Retina (tissue), 1 donor: ENCODE measurements at places on chromosomes 11 and 22.

DNA sequence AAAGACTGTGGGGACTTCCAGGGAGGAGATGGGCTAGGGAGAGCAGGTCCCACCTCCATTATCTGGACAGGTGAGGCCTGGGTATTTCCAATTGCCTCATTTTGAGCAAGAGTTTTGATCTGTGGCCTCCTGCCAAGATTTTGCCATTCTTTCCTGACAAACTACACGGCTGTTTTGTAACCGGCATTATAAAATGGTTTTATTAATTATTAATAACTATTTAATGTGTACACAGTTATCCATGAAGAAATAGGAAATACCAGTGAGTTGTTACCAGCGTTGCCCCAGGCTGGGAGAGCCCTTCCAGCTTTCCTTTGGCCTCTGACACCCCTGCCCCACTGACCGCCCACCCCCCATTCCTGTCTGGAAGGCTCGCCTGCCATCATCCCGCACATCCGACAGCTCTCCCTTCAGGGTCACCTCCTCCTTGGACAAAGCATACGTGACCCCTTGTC lies 14.9 kb upstream of the SEC14L3 start:
- DNase-seq: no peak

GRCh38 chr11:128947773-128948172 lies 5.1 kb upstream of the TP53AIP1 start:
- DNase-seq: no peak

DNA sequence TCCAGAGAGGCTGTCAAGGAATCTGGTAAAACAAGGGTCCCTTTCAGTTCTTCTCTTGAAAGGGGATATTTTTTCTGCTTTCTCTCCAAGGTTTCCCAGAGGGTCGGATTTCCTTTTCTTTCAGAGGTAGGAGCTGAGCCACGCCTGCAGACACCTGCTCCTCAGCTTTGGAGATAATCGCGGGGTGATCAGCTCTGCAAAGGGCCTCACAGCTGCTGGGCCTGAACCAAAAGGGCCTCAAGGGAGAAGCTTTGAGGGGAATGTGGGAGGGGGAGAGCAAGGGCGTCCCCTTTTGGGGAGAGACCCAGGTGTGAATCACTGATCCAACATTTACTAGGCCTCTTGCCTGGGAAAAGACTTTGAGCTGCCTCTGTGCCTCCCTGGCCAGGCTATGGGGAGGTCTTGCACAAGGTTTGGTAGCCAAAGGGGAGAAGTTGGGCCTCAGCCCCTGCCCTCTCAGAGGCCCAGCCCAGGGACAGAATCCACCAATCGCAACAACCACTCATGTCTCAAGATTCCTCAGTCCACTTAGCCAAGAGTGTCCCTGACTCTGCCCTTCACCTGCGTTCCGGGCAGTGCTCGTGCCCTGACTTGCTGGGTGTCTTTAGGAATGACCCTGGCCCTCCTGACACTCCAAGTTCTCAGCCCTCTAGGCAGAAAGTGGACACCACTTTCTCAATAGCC lies 14.0 kb upstream of the TP53I11 start:
- no peak for DNase-seq

DNA sequence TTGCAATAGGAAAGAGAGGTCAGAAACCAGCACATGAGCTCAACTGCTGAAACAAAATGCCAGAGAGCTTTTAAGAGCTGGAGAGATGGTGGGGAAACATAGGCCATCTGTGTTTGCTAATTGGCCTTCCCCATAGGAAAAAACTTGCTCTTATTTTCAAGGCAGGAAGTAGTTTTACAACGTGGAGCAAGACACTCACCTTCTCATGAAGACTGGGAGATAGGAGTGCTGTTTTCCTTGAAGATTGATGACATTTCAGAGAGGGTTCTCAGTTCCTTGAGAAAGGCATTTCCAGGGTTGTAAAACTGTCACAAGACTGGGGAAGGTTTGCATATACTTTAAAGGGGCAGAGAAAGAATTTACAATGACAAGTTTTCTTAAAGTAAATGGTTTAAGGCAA lies 586.3 kb upstream of the RAG2 start:
- DNase-seq: no peak

DNA sequence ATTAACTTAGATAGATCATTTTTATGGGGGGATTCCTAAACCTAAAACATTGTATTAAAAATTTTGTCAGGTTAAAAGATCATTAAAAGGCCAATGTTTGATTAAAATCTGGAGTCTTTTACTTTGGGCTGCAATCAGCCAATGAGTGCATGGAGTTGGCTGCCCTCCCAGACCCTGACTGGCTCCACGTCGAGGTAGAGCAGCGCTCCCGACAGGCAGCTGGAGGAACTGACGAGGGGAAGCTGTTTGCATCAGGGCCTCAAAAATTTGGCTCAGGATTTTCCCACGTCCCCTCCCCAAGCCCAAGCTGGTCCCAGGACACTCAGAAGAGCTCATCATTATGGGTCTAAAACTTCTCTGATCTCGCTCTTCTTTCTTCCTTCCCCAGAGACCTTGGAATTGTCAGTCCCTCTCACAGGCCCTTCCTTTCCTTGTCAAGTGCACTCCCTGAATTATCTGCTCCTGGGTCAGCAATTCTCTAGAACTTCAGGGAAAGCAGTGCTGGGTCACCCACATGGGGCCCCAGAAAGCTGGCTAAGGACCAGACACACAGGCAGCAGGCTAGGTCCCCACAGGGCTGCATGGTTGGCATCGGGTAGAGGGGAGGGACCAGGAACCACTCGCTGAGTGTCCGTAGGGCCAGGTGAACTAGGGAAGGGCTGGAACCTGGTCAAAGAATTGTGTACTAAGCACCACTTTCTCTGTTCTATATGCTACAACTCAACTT lies 119.6 kb upstream of the IGLL5 start:
- DNase-seq: no peak

GRCh38 chr22:44355716-44356070 lies 42.9 kb upstream of the SHISAL1 start:
- DNase-seq: no peak

- DNase-seq: no peak
Measured at GRCh38 chr22:49077586-49077985, 750.1 kb downstream of the BRD1 start.

GRCh38 chr11:61488651-61489291 lies 19.8 kb upstream of the LRRC10B start:
- DNase-seq: peak; percentile 90

GRCh38 chr11:19735157-19735908 lies 22.7 kb downstream of the NAV2 start:
- DNase-seq: no peak

DNA sequence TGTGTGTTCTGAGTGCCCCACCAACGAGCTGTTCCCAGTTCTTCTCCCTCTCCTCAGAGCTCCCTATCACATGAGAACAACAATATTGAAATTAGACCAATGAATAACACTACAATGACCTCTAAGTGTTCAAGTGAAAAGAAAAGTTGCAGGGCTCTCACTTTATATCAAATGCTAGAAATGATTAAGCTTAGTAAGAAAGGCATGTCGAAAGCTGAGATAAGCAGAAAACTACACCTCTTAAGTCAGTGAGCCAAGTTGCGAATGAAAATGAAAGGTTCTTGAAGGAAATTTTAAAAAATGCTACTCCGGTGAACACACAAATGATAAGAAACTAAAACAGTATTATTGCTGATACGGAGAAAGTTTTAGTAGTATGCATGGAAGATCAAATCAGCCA lies 199.8 kb downstream of the GUCY1A2 start:
- no peak for DNase-seq
